ENCODE measurements at places on chromosomes 1 and 21. TPM values are rescaled to one million over a fixed set of nuclear protein-coding genes. Genes with fewer than 3 reads are reported as not detected.
A peak's percentile ranks its signal among the peaks of the same experiment; 100 is the strongest.

DNA sequence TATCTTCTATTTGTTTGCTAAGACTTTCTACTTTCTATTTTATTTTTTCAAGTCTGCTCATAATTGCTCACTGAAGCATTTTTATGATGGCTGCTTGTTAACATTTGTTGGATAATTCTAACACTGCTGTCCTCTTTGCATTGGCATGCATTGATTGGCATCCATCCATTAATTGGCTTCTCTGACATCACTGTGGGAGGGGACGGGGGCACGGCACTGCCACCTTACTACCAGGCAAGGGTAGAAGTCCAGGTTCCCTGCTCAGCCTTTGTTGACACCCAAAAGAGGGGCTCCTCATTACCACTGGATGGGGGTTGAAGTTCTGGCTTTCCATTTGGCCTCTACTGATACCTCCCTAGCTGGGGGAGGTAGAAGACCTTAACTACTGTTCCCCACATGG lies 11.5 kb upstream of the ABCG1 start:
- H3K36me3 ChIP-seq, result no peaks in the 10 kb centered on the region
- no peaks in the 10 kb centered on the region for H3K27me3 ChIP-seq
- no peak overlapping the region for H3K4me3 ChIP-seq
- no peak for DNase-seq
- no peak overlapping the region for H3K27ac ChIP-seq

DNA sequence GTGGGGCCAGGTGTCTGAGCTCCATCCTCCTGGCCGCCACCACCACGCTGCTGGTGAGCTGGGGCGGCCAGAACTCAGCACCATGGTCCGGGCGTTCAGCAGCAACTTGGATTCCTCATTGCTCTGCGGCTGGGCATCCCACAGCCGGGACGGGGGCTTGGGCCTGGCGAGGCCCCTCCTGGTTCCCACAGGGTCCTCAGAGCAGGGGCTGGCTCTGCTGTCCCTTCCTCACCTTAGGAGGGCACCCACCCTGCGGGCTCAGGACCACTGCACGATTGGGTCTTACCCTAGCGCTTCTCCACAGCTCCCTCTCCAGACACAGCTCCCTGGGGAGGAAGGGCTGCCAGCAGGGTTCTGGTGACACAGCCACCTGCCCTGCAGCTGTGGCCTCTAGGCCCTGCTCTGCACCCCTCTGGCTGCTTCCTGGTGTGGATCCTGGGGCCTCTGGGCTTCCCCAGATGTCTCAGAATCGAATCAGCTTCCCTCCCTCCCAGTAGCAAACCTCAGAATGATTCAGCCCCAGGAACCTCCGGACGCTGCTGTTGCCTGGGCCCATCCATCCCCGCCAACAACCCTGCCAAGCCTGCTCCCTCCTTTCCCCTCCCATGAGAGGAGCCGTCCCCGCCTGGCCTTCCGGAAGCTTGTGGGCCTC lies 25.0 kb downstream of the CRYAA start:
- DNase-seq, result no peak
- H3K4me3 ChIP-seq, result no peak overlapping the region
- no peaks in the 10 kb centered on the region for H3K36me3 ChIP-seq
- no peak overlapping the region for H3K27ac ChIP-seq
- H3K27me3 ChIP-seq, result no peaks in the 10 kb centered on the region
- H3K4me1 ChIP-seq, result peaks cover 15% of the 10 kb centered on the region

- H3K27ac ChIP-seq, result no peak overlapping the region
- no peak overlapping the region for H3K4me3 ChIP-seq
- DNase-seq, result no peak
- no peaks in the 10 kb centered on the region for H3K36me3 ChIP-seq
- H3K4me1 ChIP-seq, result no peaks in the 10 kb centered on the region
Measured at GRCh38 chr1:244118109-244118761, 67.2 kb downstream of the ZBTB18 start.

- DNase-seq, result no peak
- H3K27ac ChIP-seq, result peak overlapping the region; percentile 78
- H3K4me1 ChIP-seq, result peaks cover 25% of the 10 kb centered on the region
- H3K27me3 ChIP-seq, result no peaks in the 10 kb centered on the region
- H3K36me3 ChIP-seq, result no peaks in the 10 kb centered on the region
Measured at GRCh38 chr1:20666146-20666545, 5.0 kb upstream of the DDOST start.

DNA sequence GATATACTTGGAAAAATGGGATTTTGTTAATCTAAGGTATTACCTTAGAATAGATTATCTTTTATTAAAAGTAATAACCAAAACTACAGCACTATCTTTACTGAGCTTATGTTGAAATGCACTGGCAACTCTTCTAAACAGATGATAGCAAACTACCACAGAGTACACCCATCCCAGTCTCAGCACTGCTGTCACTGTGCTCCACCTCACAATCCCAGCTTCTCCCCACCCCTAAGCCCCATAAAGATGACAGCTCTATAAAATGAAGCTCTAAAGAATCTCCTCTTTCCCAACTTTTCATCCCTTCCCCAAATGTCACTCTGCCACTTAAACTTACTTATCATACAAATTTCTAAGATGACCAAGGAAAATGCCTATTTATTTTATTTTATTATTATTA lies 6.4 kb downstream of the DSTYK start:
- H3K4me3 ChIP-seq, result no peak overlapping the region
- H3K27ac ChIP-seq, result no peak overlapping the region
- H3K36me3 ChIP-seq, result no peaks in the 10 kb centered on the region
- no peak for DNase-seq
- H3K27me3 ChIP-seq, result no peaks in the 10 kb centered on the region

Gene YBEY
- 11.3 TPM for total RNA-seq

Gene CELA2A
- not detected for total RNA-seq

DNA sequence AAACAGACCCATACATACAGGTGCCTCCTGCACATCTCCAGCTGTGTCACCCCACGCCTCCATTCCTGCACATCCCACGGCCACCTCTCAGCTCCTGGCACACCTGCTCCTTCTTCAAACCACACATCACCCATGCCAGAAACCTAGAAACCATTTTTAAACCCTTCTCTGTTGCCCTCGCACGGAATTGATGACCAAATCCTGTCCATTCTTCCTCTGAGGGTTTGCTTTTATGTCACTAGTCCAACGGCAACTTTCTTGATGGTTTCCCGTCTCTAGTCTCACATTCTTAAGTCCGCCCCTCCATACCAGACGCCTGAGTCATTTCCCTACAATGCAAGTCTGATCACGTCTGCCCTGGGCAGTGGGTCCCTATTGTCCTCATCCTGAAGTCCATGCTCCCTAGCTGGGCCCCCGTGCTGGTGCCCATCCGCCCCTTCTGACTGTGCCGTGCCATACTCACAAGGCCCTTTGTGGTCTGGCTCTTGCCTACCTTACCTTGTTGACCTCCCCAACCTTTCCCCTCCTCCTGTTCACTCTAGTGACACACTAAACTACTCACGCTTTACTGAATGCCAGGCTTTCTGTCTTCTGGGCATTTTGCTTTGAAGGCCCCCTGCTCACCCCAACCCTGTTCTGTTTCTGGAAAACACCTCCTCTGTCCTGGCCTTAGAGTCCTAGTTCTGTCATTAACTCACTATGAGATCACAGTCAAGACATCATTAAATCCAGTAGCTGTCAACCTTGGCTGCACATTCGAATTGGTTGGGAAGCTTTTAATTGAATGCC lies 17.6 kb downstream of the SLC2A1 start:
- no peaks in the 10 kb centered on the region for H3K36me3 ChIP-seq
- DNase-seq, result no peak
- H3K27me3 ChIP-seq, result no peaks in the 10 kb centered on the region
- H3K27ac ChIP-seq, result peak overlapping the region; percentile 82
- H3K4me1 ChIP-seq, result peaks cover 92% of the 10 kb centered on the region
- no peak overlapping the region for H3K4me3 ChIP-seq

- no peaks in the 10 kb centered on the region for H3K4me1 ChIP-seq
- no peaks in the 10 kb centered on the region for H3K27me3 ChIP-seq
- no peaks in the 10 kb centered on the region for H3K36me3 ChIP-seq
- no peak overlapping the region for H3K4me3 ChIP-seq
- H3K27ac ChIP-seq, result no peak overlapping the region
Measured at GRCh38 chr21:17295997-17296396, 216.8 kb upstream of the CXADR start.

Gene CCT8
- 81.3 TPM for total RNA-seq

Gene GPX7
- total RNA-seq, result 9.8 TPM

- H3K27ac ChIP-seq, result no peak overlapping the region
- no peak for DNase-seq
- no peak overlapping the region for H3K4me3 ChIP-seq
- no peaks in the 10 kb centered on the region for H3K4me1 ChIP-seq
- H3K36me3 ChIP-seq, result no peaks in the 10 kb centered on the region
Measured at GRCh38 chr1:36782785-36783184, 251.5 kb downstream of the GRIK3 start.

Gene FAM131C
- 0.98 TPM for total RNA-seq

Data from vagina (tissue), 2 donors.